Nucleus accumbens (tissue), 56 donors: ENCODE measurements at places on chromosomes 12 and 14.
A peak's percentile ranks its signal among the peaks of the same experiment; 100 is the strongest.

DNA sequence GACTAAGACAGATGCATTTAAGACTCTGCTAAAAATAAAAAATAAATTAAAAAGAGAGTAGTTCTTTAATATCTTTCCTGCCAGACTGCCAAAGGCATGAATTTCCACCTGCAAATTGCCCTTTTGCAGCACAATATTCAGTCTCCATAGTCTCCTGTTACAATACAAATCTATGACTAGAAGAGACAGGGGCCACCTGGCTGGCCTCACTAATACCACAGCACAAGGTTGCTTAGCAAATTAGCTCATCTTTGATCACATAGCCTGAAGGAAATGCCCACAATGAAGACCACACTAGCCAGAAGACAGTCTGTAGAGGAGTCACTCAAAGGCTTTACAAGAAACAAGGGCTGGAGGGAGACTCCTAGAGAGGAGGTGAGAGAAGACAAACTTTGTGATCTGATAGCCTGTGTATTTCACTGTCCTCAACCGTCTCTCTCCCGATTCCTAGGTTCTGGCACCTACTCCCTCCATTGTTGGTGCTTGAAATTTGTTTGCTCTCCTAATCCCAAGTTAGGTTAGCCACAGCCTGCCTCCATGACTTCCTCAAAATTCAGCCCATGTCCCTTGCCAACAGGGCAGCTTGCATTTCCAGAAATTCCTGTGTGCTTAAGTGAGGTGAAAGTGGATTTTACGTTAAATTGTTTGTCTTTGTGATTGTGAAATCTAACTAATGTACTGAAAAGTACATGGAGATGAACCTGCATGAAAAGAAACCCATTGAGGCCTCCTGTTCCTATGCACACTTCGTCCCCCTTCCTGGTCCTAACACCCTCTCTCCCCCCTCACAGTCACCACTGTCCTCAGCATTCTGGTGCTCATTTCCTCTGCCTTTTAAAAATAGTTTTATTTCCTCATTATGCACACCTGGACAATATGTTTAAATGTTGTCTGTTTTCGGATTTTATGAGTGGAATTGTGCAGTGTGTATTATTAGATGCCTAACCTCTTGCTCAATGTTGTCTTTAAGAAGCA is 88.7 kb upstream of the PLXNC1 start:
- DNase-seq, result no peak

DNA sequence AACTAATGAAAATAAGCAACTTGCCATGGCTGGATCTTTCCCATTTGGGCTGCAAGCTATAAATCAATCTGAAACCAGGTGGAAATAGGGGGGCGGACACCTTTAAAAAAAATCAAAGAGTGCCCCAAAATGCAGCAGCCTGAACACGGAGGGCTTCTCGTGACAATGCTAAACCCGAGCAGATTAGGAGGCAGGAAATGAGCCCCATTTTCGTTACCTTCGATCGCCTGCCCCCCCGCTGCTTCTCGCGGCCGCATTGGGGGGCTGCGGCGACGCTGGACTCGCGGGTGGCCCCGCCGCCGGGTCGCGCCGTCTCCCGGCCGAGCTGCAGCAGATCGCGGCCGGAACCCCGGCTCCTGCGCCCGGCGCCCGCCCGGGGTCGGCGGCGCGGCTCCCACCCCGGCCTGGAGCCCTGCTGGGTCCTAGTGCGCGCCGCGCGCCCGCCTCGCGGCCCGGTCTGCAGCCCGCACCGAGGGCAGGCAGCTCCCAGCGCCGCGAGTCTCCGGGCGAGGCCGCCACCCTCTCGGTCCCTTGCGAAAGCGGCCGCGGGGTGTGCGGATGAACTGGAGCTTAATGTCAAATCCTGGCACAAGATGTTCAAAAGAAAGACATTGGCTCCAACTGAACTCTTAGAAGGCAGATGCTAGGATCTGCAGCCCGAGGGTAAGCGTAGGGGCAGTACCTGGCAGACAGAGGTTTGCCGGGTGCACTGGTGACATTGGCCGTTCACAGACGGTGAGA is 201.9 kb upstream of the FOXN3 start:
- peak; percentile 52 for DNase-seq

- DNase-seq, result no peak
These were observed 103.6 kb upstream of the LRIG3 start for GRCh38 chr12:59023861-59024424.

DNA sequence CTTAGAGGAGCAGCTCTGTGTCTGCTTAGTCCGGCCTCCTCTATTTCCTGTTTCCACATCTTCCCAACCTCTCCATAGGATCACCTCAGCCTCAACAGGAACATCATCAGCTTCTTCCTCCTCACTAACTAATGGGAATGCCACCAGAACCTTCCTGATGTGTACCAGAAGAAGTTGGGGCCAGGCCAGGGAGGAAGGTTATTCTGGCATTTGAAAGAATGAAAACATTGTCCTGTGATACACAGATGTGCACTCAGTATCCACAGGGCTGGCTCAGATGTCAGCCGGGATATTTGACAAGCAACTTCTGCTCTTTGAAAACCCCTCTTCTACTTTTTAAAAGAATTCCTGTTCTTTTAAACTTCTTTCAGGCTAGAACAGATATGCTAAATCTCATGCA is 63.6 kb downstream of the TMEM30B start:
- no peak for DNase-seq

DNA sequence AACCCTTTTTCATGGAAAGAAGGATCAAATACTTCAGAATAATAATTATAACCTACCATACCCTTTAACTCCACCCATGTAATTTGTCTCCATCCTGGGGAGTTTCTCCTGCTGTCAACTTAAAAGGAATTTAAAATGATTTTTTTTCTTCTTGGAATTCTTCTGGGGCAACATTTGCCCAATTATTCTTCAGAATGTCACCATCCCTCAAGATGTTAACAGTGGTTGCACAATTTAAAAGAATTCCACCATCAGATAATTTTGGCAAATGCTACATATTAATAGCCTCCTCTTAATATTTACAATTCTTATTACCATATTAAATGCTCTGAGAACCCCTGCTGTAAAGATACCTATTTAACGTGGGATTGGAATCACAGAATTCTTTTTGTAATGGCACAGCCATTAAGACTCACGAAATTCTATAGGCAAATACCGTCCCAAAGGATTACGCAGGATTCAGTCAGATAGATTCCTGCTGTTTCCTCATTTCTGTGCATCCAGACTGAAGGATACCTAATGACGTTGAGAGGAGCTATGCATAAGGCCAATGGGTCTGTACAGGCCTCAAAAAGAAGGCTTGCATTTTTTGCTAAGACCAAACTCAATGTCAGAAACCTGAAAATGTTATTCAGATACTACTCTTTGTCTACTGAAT is 177.5 kb downstream of the DAD1 start:
- no peak for DNase-seq

DNA sequence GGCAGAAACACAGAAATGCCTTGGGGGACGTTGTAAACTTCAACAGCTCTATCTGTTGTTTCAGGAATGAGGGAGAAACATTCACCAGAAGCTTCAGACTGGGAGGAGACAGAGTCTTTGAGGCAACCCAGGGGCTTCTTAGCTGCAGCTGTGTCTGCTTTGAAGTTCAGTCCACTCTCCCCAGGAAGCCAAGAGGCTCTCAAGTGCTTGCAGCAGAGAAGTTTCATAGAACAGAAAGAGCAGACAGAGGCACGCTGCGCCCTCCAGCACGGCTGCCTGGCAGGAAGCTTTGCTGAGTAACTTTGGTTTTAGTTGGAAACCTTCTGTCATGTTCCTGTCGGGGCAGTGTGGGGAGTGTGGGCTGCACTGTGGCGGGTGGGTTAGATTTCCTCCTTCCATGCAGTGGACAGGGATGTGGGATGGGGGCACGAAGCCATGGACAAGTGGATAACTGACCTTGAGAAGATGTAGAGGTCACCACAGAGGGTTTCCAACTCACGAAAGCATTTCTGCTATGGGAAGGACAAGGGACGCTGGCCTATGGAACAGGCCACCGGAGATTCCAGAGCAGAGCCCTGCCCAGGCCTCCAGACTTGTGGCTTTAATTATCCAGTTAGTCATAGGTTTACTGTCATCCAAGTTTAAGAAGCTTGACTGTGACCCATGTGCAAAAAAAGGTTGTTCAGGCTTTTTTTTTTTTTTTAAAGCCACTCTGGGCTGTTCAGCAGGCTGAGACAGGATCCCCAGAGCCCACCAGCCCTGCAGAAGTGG is 107.7 kb downstream of the ARF6 start:
- DNase-seq, result no peak

- DNase-seq, result no peak
These were observed 615.1 kb downstream of the TMEM121 start for GRCh38 chr14:106141242-106142220.

DNA sequence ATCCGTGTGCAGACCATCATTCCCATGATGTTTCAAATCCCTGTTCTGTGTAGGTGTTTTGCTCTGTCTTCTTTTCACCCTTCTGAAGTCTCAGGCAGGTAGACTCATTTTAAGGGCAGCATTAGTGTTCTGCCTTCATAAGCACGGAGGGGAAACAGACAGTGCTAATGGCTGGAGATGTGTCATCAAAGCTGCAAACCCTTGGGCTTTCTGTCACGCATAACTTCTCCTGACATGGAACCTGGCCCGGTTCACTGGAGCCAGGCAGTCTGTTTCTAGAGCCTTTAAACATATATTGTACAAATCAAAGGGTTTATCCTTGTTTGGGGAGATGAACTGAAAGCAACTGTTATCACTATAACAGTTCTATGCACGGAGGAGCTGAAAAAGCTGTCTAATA is 141.4 kb downstream of the TMEM132D start:
- no peak for DNase-seq

GRCh38 chr12:80802652-80803400 is 86.1 kb downstream of the MYF5 start:
- no peak for DNase-seq

- no peak for DNase-seq
These were observed 125.2 kb downstream of the GCH1 start for GRCh38 chr14:54777395-54777794.

GRCh38 chr12:21662122-21662792 is 4.6 kb upstream of the LDHB start:
- no peak for DNase-seq

GRCh38 chr14:95265106-95266094 is 54.3 kb downstream of the CLMN start:
- DNase-seq, result no peak

DNA sequence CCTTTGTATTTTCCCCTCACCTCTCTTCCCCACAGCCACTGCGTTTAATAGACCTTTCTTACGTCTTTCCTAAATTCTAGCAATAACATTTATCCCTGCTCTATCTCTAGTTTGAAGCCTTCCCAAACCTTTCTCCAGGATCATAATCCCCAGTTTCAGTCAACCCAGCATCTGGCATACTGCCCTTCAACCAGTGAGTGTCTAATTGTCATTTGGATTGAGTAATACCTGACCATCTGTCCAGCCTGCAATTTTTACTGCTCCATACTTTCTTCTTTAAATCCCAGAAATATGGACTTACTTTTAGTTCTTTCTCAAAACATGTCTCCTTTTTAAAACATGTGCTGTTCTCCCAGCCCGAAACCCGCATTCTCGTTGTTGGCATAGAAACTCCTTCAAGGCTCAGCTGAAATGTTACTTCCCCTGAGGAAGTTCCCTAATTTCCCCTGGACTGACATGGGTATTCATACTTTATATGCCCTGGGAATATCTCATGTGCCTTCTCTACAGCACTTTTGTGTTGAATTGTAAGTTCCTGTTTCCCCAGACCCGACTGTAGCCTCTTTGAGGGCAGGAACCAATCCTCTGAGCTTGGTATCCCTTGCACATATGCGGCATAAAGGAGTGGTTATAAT is 65.1 kb upstream of the ETV6 start:
- no peak for DNase-seq

- DNase-seq, result no peak
These were observed 918.7 kb downstream of the AACS start for GRCh38 chr12:125983784-125984500.

- DNase-seq, result peak; percentile 51
These were observed 59.8 kb downstream of the PLEKHG3 start for GRCh38 chr14:64763801-64764621.

GRCh38 chr12:109120095-109120494 is 3.7 kb downstream of the ACACB start:
- DNase-seq, result no peak

GRCh38 chr12:6570264-6570887 is 2.3 kb upstream of the NOP2 start:
- no peak for DNase-seq

GRCh38 chr12:57089271-57090245 is 644 bp downstream of the NAB2 start:
- no peak for DNase-seq

DNA sequence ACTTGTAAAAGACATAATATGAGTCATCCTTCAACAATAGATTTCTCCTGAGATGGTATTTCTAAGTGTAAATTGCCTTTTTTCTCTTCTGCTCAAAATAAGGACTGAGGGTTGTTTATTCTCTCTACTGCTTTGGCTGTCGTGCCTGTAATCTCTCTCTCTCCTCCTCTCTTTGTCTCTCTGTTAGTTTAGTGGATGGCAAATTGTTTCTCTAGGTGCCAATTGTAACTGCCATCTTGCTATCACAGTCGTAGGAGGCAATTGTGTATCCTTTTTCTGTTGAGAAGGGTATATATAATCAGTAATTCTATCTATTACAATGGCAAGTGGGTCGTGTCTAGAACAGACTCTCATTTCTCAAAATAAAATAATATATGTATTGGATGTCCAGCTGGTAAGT is 545.0 kb upstream of the FBXO33 start:
- no peak for DNase-seq

DNA sequence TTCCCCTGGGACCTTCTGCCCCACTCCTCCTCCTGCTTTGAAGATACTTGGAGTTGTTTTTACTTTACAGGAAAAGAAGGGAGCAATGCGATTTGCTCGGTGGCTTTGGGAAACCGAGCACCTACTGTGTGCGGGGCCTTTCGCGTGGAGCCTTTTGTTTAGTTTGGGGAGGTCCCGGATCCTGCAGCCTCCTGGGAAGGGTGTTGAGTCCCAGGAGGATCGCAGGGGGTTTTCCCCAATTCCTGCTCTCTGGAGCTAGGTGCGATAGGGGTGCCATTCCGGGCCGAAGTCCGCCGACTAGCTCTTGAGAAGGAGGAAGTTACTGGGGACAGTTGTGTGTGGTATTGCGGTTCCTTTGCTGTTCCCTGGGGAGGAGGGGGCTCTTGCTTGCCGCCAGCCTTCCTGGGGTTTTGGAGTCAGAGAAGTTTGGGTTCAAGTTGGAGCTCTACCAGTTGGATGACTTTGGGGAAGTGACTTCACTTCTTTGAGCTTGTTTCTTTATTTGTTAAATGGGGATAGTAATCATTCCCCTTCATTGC is 1.1 kb downstream of the BRI3BP start:
- no peak for DNase-seq

GRCh38 chr12:118866346-118866745 is 115.0 kb upstream of the SRRM4 start:
- no peak for DNase-seq

GRCh38 chr12:1811281-1811947 is 9.0 kb upstream of the LRTM2 start:
- DNase-seq, result no peak

GRCh38 chr12:115511986-115512711 is 765.3 kb downstream of the MED13L start:
- DNase-seq, result no peak
